ENCODE measurements at places on chromosomes 12 and 14. TPM values are rescaled to one million over a fixed set of nuclear protein-coding genes. Genes with fewer than 3 reads are reported as not detected.

- DNase-seq: no peak
Observed at GRCh38 chr12:6520186-6520585, 14.1 kb upstream of the GAPDH start.

GRCh38 chr14:72060917-72061316 lies 128.7 kb downstream of the RGS6 start:
- no peak for DNase-seq

Gene PIWIL1
- not detected for total RNA-seq

- DNase-seq: no peak
Observed at GRCh38 chr12:86950444-86950843, 694.3 kb upstream of the MGAT4C start.

All from left cardiac atrium (tissue), 4 donors.